ENCODE measurements at places on chromosomes 4 and X.

GRCh38 chrX:11787564-11787963, 29.5 kb downstream of the MSL3 start:
- peak; percentile 77 for DNase-seq

GRCh38 chrX:107823042-107823441, 2.6 kb upstream of the MID2 start:
- DNase-seq = no peak

DNA sequence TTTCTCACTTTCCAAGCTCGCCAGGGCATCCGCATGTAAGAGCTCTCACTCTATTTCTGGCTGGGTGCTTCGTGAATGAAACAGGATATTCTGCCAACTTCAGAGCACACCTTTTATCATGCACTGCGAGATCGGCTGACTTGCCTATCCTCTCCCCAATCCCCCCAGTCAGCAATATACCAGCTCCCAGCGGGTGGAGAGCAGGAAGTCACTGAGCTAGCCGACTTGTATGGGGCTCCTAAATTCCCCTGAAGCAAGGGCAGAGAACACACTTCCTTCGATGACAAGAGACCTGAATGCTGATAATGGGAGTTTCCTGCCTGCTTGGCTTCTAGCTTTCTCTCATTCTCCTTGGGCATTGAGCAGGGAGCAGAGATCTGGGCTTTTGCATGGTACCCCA, 33.8 kb upstream of the MAMLD1 start:
- DNase-seq = no peak

DNA sequence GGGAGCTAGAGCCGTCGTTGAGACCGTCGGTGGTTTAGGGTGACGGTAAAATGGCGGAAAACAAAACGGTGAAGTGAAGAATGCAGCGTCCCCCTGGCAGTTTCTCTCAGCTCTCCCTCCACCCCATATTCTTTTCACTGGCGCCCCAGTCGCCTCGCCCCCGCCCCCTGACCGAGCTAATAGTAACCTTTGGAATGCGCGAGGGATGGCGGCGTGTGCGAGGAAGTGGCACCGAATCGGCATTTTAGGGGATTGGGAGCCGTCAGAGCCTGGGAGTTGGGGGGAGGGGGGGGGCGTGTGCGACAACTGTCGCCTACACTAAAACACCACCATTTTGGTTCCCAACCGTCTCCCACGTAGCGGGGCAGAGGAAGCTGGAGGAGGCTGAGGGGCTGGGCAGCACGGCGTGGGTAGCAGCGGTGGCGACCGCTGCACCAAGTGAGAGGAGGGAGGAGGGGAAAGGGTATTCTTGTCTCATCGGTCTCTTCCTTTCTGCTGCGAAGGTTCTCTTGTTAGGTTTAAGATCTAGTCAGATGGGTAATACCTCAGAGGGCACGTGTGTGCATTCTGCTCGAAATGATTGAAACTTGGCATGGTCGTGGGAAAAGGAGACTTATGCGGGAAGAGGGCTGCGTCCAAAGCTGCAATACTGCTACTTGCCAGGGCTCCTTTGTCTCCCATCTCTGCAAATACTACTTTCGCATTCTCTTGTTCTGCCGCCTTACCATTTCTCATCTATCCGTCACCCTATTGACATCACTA, 840 bp downstream of the ZNF711 start:
- no peak for DNase-seq

DNA sequence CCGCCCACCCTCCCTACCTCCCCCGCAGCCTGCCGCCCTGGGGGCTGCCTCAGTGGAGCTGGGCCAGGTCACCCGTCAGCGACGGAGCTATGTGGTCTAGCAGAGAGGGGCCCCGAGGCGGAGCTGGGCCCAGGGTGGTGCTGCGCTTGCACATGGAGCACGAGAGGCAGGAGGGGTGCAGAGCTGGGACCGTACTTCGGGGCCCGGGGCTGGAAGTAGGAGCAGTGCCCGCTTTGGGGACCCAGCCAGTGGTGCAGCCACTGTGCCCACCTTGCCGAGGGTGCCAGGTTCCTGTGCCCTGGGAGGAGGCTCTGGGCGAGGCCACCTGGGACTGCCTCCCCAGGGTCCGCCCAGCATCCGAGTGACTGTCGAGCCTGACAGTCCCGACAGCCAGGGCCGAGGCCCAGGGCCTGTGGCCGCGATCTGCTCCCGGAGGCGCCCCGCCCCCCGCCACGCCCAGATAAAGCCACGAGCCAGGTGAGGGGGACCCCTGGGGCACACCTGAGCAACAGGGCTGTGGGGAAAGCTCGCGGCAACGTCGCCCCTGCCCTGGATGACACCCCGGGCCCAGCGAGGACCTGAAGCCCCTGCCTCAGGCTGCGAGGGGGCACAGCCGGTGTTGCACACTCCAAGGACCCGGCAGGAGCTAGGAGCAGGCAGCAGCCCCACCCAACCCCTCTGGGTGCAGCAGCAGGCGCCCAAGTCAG, 117.5 kb downstream of the DNAAF6 start:
- DNase-seq = no peak

GRCh38 chr4:138978028-138978585, 37.5 kb upstream of the NOCT start:
- no peak for DNase-seq

GRCh38 chr4:75849461-75849860, 52.8 kb downstream of the PPEF2 start:
- no peak for DNase-seq

DNA sequence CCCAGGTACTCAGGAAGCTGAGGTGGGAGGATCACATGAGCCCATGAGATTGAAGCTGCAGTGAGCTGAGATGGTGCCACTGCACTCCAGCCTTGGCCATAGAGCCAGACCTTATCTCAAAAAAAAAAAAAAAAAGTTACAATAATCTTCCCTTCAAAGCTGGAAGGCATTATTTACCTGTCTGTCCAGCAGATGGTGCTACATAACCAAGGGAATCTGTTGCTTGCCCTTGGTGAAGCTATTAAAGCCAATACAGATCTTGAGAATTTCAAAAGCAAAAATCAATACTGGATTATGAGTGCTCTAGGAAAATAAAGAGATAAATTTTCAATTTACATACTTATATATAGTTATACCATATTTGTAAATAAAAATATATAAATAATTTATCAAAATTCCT, 25.9 kb downstream of the PKD2 start:
- no peak for DNase-seq

DNA sequence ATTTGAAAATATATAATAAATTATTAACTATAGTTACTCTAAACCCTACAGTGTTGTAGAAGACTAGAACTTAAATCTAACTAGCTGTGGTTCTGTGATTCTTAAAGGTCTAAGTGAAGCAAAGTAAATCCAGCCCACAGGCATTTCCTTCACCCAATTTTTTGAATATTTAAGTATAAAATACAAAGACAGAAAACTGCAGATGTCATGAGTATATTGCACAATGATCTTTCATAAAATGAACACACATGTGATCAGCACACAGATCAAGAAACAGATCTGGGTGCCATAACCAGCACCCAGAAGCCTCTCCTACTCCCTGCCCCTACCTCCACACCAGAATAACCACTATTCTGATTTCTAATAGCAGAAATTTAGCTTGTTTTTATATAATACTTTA, 82.9 kb downstream of the CAMK2D start:
- DNase-seq = no peak

GRCh38 chr4:166460769-166461550, 587.9 kb downstream of the TLL1 start:
- DNase-seq = no peak

- DNase-seq = no peak
Measured at GRCh38 chr4:5863461-5864113, 29.3 kb downstream of the CRMP1 start.

GRCh38 chr4:59704616-59705015, 1495.5 kb upstream of the ADGRL3 start:
- no peak for DNase-seq

GRCh38 chr4:47640911-47641310, 155.8 kb downstream of the ATP10D start:
- no peak for DNase-seq

DNA sequence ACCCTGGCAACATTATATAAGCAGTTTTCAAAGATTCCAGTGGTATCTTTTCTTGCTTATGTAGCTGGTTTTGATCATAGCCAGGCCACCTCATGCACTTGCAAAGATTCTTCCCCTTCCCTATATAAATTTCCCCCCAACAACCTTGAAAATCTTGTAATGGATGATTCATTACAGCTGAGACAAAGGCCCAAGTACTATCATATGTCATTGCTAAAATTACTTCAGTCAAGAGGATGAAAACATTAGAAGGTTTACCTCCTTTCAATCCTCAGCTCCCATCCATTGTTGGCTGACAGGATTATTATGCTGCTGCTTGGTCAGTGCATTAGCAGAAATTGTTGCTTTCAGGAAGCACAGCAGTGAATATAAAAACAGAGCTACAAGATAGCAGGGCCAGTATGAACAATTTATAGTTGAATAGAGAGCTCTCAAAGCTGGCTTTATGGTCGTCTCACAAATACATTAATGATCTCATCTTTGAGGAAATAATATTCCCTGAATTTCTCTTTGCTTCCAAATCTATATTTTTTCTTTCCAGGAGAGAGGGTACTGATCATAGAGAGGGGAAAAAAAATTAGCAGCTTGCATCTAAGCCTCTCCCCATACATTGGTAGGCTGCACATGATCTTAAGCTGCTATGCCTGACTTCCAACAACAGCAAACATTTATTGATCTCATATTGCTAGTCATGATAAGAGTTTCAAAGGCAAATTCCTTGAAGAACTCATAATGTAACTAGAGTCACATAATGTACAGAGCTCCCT, 7.7 kb upstream of the ARHGEF38 start:
- DNase-seq = no peak

GRCh38 chr4:1022051-1022738, 10.8 kb downstream of the FGFRL1 start:
- no peak for DNase-seq

- no peak for DNase-seq
Measured at GRCh38 chr4:169259271-169259670, 11.5 kb downstream of the SH3RF1 start.

DNA sequence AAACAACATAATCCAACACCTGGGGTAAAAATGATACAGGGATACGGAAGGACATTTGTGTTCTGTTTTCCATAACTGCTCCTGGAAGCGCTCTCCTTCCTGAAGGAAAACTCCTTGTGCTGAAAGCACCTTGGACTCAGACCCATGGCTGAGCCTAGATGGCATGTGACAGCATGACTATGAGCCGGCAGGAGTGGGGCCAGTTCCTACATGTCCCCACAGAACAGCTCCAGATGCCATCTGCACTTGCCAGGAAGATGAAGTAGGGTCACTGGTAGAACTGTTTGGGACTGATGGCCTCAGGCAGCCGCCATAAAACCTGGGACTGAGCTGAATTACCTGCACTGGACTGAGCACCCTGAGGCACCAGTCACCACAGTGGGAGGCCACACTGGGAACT, 56.0 kb upstream of the BCLAF3 start:
- DNase-seq = no peak

GRCh38 chrX:154298312-154298711, 2.7 kb downstream of the TKTL1 start:
- no peak for DNase-seq

GRCh38 chrX:154327038-154327820, 31.6 kb downstream of the TKTL1 start:
- no peak for DNase-seq

- DNase-seq = no peak
Measured at GRCh38 chr4:78318126-78318525, 233.4 kb upstream of the ANXA3 start.

DNA sequence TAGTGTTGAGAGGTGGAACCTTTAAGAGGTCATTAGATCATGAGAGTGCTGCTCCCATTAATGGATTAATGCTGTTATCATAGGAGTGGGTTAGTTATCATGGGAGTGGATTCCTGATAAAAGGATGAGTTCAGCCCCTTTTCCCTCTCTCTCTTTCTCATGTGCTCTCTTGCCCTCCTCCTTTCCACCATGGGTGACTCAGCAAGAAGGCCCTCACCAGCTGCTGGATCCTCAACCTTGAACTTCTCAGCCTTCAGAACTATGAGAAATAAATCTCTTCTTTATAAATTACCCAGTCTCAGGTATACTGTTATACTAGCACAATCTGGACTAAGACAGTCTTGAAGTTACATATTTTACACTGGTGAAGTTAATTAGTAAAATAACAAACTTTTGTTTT, 10.0 kb upstream of the CDKL5 start:
- no peak for DNase-seq

DNA sequence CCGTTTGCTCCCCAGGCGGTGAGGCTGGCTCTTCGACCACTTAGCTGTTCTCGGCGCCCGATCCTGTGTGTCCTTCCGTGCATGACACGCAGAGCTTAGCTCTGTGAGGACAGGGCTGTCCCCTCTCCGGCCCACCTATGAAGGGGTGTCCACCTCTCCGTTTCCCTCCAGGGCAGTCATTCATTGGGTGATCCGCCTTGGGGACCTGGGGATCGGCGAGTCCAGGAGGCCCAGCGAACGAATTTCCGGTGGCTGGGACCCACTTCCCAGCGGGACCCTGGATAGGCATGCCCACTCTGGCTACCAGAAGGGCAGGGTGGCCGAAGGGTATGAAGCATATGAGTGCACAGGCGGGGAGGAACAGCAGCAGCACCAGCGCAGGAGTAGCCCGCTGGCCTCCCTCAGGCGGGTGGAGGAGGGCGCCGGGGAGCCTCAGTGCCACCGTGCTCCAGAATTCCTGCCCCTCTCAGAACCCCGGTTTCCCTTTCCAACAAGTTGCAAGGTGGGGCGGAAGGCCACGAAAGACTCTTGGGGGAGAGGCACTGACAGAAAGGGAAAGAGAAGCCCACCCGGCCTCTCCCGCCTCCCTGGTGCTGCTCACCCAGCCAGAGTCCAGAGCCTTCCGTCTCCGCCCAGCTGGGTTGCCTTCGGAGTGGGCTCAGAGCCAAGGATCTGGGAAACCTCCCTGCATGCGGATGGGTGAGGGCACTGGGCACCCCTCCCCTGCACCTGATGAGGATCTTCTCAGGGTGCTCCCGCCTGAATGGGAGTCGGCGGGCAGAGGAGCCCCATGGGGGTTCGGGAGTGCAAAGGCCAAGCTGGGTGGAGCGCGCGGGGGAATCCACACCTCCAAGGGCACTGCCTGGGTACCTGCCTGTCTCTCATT, 8.6 kb downstream of the HMX1 start:
- DNase-seq = no peak

DNA sequence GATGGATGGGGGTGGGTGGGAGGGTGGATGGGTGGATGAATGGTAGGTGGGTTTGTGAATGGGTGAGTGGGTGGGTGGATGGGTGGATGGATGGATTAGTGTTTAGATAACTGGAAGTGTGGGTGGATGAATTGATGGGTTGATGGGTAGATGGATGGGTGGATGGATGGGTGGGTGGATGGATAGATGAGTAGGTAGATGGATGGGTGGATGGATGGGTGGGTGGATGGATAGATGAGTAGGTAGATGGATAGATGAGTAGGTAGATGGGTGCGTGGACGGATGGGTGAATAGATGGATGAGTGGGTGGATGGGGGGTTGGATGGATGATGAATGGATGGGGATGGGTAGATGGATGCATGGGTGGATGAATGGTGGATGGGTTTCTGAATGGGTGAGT, 20.3 kb upstream of the ASMTL start:
- no peak for DNase-seq

GRCh38 chr4:3251691-3252479, 2.9 kb downstream of the MSANTD1 start:
- peak; percentile 9 for DNase-seq

- no peak for DNase-seq
Measured at GRCh38 chrX:113033966-113034680, 193.5 kb upstream of the AMOT start.

GRCh38 chr4:38647101-38647819, 16.7 kb upstream of the KLF3 start:
- no peak for DNase-seq

- peak; percentile 60 for DNase-seq
Measured at GRCh38 chr4:76811604-76812412, 86.1 kb downstream of the SOWAHB start.
